ENCODE measurements at places on chromosomes 7 and 10.

GRCh38 chr7:126699707-126700106, 553.0 kb downstream of the GRM8 start:
- DNase-seq = no peak

DNA sequence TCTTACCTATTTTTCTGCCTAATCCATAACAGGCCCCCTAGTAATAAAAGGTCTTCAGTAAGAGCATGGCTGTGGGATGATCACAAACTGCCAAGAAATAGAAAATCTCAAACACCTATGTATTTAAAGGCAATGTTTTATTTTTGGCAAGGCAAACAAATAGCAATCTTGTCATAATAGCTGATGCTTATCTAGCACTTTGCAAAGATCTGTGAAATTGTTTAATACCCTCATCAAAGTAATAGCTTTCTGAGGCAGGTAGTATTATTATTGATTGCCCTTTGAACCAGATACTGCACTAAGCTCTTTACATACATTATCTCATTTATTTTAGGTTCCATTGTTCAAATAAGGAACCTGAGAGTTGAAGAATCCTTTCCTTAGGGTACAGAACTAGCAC, 1.6 kb upstream of the CADPS2 start:
- no peak for DNase-seq

DNA sequence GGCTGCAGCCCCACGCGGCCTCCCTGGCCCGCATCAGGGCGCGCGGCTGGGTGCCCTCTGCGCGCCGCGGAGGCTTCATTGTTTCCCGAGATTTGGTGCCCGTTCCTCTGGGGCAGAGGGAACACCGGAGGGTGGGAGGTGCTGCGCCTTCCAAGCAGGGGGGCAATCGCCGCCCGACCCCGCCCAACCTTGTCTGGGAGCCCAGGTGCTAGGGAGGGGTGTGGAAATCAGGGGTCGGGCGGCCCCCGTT, 1.0 kb upstream of the NRP1 start:
- no peak for DNase-seq

DNA sequence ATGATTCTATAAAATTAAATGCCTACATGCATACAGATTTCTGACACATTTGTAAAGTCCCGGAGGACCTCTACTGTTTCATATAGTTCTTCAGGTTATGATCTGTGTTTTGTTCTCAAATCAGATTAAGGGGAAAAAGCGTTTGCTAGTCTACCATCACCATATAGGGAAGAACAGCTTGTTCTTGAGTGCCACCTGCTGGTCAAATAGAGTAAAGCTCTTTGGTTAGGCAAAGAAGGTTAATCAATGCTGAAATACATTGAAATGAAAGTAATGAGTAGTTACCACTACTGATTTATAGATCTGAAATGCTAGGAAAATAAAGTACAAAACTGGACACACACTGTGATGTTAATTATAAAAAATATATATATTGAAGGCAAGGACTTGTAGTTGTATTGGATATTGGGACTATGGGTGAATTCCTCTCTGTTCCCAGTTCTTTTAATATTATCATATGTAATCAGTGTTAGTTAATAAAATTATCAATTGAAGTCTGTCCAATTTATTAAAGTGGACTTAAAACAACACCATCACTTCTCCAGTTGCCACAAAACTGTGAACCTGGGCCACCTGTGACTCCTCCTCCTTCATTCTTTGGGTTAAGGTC, 72.6 kb upstream of the PDLIM1 start:
- DNase-seq = no peak

- no peak for DNase-seq
Observed at GRCh38 chr10:80274396-80275134, 14.9 kb downstream of the MAT1A start.

GRCh38 chr7:54799792-54800191, 40.8 kb upstream of the SEC61G start:
- DNase-seq = no peak

GRCh38 chr7:116582806-116583444, 58.1 kb downstream of the CAV1 start:
- no peak for DNase-seq

DNA sequence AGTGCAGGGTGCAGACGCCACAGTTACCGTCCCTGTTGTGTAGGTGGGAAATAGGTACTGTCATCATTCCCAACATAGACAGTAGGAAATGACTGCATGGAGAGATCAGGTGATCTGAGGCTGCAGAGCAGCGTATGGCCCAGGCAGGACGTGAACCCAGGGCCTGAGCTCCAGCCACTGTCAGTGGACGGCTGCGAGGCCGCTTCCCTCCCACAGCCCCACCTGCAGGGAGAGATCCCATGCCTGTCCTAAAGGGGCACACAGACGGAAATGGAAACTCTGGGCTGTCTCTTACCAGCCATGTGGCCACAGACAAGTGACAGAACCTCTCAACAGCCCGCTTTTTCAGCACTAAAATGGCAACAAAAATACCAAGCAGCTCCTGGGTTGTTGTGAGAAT, 44.5 kb upstream of the MNX1 start:
- DNase-seq = no peak

DNA sequence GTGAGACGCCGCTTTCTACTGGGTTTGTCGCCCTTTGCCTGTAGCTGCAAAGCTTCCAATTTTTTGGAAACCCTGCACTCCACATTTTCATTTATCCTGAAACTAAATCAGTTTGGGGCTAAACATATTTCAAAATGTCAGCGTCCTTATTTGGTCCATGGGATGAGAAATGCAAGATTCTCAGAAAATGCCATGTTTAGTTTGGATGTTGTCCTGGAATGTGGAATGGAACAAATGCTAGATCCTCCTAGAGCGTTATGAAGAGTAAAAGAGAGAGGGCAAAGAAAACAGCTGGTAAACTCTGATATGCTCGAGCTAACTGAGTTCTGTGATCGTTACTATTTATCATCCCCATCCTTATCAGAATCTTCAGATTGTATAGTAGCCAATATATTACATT, 236.9 kb downstream of the KLF6 start:
- no peak for DNase-seq

GRCh38 chr10:59894114-59894513, 12.2 kb downstream of the CCDC6 start:
- no peak for DNase-seq

DNA sequence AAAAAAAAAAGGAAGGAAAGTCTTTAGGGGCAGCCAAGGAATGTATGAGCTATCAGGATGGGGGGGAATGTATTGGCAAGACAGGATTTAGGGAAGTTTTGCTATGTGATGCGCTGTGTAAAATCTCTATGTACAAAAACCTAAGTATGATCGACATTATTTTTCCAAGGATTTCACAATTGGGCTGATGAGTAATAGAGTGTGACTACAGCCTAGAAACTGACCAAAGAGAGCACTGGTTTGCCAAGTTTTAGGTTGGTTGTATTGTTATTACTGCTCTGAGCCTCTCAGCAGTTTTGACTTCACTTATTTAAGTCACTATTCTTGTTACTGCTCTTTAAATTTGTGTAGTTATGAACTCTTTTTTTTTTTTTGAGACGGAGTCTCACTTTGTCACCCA, 107.3 kb downstream of the NRCAM start:
- no peak for DNase-seq

- DNase-seq = no peak
Observed at GRCh38 chr10:1287487-1287886, 231.3 kb downstream of the WDR37 start.

Data from activated gamma-delta T cell treated with anti-CD3 and anti-CD28 coated beads, Interleukin-2, amount 50 U/mL, for 16 hours (primary cell).